CD4-positive, alpha-beta T cell (primary cell): ENCODE measurements at places on chromosomes 6 and 20. TPM values are rescaled to one million over a fixed set of nuclear protein-coding genes. Genes with fewer than 3 reads are reported as not detected.

GRCh38 chr6:34462551-34462971 lies 3.3 kb upstream of the PACSIN1 start:
- H3K4me1 ChIP-seq: peaks cover 10% of the 10 kb centered on the region
- no peak for DNase-seq
- no peaks in the 10 kb centered on the region for H3K36me3 ChIP-seq
- peaks cover 7% of the 10 kb centered on the region for H3K27me3 ChIP-seq

- DNase-seq: no peak
- peaks cover 9% of the 10 kb centered on the region for H3K4me1 ChIP-seq
- no peaks in the 10 kb centered on the region for H3K27me3 ChIP-seq
- H3K27ac ChIP-seq: no peak overlapping the region
- no peak overlapping the region for H3K4me3 ChIP-seq
- H3K36me3 ChIP-seq: peaks cover 8% of the 10 kb centered on the region
These were observed 23.6 kb downstream of the THEMIS start for GRCh38 chr6:127877231-127877630.

DNA sequence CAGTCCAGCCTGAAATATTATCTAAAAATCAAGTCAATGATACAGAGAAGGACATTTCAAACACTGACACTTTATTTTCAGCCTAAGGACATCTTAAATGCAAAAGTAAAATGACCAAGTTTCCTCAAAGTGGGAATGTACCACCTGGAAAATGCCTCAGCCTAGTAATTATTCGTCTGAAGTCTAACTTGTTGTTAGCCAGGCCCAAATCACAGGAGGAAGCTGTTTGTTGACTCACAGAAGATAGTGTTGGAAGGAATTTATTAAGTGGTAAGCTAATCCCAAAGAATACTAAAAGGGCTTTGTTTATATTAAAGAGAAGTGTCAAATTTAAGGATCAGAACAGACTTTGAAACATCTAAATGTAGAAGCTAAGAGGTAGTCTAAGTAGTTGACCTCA lies 2.5 kb downstream of the PDE7B start:
- H3K4me3 ChIP-seq: no peak overlapping the region
- no peaks in the 10 kb centered on the region for H3K36me3 ChIP-seq
- H3K27ac ChIP-seq: no peak overlapping the region

Gene SNAP25
- total RNA-seq: not detected

DNA sequence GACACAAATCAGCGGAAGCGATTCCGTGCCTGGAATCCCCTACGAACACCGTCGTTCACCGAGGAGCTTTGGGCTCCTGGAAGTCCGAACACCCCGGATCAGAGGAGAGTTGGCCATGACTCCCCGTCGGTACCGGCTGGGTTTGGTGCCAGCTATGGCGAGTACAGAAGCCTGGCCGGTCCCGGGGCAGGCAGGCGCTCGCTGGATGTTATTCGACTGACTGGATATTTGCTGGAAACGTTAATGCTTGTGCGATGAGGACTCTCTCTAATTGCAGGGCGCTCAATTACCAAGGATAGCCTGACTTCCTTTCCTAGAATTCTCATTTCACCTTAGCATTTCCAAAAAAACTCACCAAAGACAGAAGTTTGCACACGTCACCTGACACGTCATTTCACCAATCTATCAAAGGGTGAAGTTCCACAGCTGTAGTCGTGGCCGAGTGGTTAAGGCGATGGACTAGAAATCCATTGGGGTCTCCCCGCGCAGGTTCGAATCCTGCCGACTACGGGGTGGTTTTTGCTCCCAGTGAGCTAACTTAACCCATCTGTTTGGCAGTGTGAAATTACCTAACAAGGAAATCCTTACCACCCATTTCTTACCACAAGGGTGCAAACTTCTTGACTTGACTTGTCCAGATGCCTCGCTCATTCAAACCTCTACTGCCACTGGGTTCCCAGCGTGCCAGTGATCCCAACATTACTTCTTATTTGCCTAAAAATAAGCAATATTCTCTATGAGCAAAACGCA lies 22.7 kb upstream of the ZNF184 start:
- no peak for DNase-seq
- H3K4me3 ChIP-seq: peak overlapping the region; percentile 6
- peaks cover 14% of the 10 kb centered on the region for H3K4me1 ChIP-seq
- H3K36me3 ChIP-seq: no peaks in the 10 kb centered on the region

Gene TMX4
- 39.8 TPM for total RNA-seq

- no peaks in the 10 kb centered on the region for H3K36me3 ChIP-seq
- H3K4me3 ChIP-seq: no peak overlapping the region
- H3K27ac ChIP-seq: no peak overlapping the region
- no peak for DNase-seq
- peaks cover 4% of the 10 kb centered on the region for H3K27me3 ChIP-seq
- H3K4me1 ChIP-seq: no peaks in the 10 kb centered on the region
These were observed 415.8 kb downstream of the PREX1 start for GRCh38 chr20:48411919-48412522.

DNA sequence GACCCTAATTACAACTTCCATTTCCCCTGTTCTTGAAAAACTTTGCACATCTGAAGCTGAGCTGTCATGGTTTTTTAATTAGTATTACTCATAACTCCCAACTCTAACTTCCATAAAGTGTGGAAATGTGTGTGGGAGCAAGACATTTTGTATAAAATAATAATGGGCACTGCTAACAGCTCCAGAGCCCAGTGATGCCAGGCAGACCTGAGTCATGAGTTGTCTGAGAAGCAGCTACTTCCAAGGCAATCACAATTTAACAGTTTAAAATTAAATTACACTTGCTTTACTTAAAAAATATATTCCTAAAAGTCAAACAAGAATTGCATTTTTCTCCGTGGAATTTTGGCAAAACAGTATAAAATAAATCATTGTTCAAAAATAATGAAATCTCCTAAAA lies 6.4 kb downstream of the SLC2A12 start:
- no peaks in the 10 kb centered on the region for H3K36me3 ChIP-seq
- peaks cover 8% of the 10 kb centered on the region for H3K27me3 ChIP-seq
- H3K27ac ChIP-seq: no peak overlapping the region
- no peak for DNase-seq
- H3K4me1 ChIP-seq: no peaks in the 10 kb centered on the region
- H3K4me3 ChIP-seq: no peak overlapping the region

DNA sequence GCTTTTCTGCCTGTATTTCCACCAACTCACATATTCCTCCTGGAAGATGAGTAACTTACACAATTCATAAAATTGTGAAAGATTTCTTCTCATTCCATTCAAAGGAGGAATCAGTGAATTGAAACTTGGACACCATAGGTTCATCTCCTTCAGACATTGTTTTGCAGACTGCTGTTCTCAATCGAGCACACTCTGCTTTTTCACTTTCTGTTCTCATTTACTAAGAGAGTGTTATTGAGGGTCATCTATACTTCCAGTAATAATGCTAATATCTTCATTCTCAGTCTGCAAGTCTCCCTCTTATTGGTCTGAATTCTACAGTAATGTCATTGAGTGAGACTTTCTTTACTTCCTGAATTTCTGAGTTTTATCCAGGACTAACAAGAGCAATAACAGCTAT lies 67.5 kb upstream of the FUT9 start:
- DNase-seq: no peak
- H3K4me3 ChIP-seq: no peak overlapping the region
- H3K27ac ChIP-seq: no peak overlapping the region
- H3K36me3 ChIP-seq: no peaks in the 10 kb centered on the region
- H3K4me1 ChIP-seq: no peaks in the 10 kb centered on the region

GRCh38 chr20:38133680-38134426 lies 31.2 kb downstream of the TGM2 start:
- no peaks in the 10 kb centered on the region for H3K4me1 ChIP-seq
- no peak overlapping the region for H3K4me3 ChIP-seq
- H3K27ac ChIP-seq: no peak overlapping the region

DNA sequence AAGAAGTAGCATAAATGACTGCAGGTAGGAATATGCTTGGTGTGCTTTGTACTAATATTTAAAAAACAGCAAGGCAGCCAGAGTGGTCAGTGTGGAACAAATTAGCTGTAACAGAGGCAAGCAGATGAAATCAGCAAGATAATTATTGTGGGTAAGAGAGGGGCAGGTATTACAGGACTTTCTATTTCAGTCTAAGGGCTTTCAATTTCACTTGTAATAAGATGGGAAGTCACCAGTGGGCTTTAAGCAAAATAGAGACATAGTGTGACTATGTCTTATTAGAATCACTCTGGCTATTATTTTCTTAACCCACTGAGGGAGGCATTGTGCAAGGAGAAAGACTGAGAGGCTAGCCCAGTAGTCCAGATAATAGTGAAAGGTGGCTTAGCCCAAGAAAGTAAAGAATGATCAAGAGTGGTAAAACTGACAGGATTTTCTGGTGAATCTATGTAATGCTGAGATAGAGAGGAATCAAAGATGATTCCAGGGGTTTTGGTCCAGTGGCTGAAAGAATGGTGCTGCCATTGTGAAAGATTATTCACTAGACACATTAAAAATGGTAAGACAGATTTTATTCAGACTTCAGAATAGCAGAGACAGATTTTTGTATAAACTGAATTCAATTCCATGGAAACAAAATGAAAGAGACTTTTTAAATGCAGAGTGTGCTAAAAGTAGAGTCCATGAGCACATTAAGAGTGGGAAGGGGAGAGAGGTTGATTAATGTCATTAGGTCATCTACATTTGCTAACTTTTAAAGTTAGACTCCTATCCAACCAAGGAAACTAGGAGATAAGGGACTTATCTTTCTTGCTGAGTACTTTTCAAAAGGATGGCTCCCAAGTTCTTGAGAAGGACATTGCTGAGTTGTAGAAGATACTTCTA lies 1136.0 kb downstream of the HACE1 start:
- no peaks in the 10 kb centered on the region for H3K36me3 ChIP-seq
- H3K27me3 ChIP-seq: no peaks in the 10 kb centered on the region
- no peaks in the 10 kb centered on the region for H3K4me1 ChIP-seq
- no peak overlapping the region for H3K27ac ChIP-seq
- DNase-seq: no peak

- H3K4me3 ChIP-seq: no peak overlapping the region
- no peaks in the 10 kb centered on the region for H3K36me3 ChIP-seq
- no peak overlapping the region for H3K27ac ChIP-seq
- DNase-seq: no peak
- no peaks in the 10 kb centered on the region for H3K4me1 ChIP-seq
These were observed 15.4 kb downstream of the UNC93A start for GRCh38 chr6:167306401-167306998.

DNA sequence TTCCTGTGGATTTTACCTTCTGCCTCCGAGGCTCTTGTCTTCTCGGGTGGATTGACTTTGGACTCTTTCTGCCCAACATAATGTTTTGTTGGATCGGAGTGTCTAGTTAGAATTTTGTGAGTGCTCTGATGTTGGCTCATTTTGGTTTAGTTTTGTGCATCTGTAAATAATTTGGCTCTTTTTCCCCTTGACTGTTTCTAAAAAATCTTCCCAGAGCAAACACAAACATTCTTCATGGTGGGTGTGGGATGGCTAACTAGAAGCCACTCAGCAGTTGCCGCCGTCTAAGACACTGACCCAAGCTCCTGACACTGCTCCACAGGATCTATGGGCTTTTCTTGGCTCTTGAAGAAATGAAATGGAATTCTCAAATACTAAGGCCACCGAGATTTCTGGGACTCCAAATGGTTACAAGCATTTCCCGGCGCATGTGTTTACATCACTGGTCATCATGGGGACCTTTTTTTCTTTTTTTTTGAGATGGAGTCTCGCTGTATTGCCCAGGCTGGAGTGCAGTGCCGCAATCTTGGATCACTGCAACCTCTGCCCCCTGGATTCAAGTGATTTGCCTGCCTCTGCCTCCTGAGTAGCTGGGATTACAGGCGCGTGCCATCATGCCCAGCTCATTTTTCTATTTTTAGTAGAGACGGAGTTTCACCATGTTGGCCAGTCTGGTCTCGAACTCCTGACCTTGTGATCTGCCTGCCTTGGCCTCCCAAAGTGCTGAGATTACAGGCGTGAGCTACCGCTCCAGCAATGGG lies 92.0 kb upstream of the FRMD1 start:
- H3K4me3 ChIP-seq: no peak overlapping the region
- H3K36me3 ChIP-seq: no peaks in the 10 kb centered on the region
- no peaks in the 10 kb centered on the region for H3K27me3 ChIP-seq
- no peak for DNase-seq
- no peak overlapping the region for H3K27ac ChIP-seq

DNA sequence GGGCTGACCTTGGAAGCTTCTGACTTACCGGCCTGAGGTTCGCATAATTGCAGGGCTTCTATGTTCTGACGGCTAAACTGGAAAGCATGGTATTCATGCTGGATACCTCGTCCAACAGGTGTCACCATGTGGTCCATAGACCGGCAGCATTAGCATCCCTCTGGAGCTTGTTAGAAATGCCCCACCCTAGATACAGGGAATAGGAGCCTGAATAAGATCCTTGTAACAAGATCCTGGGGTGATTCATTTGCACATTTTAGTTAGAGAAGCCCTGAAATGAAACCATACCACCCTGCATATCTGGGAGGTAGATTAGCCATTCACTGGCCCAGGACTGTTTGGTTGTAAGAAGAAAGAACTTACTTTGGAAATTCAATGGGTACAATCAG lies 77.7 kb downstream of the TMEM170B start:
- no peak overlapping the region for H3K4me3 ChIP-seq
- DNase-seq: no peak
- no peaks in the 10 kb centered on the region for H3K27me3 ChIP-seq
- no peaks in the 10 kb centered on the region for H3K36me3 ChIP-seq
- no peaks in the 10 kb centered on the region for H3K4me1 ChIP-seq

DNA sequence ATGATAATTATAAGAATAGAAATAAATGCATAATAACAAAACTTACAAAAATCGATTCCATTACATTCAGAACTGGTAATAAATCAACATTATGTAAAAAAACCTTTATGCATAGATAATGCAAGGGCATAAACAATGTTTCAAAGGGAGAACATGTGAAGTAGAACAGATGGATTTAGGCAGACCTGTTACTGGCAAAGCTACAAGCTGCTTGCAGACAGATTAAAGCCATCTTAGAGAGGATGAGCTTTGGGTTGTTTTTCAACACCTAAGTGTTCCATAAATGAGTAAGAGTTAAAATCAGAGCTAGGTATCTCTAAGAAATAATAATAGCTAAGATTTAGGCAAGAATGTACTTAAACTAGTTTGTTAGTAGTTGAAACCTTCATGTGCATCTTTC lies 37.2 kb downstream of the SNAP25 start:
- no peak for DNase-seq
- H3K4me1 ChIP-seq: no peaks in the 10 kb centered on the region
- no peaks in the 10 kb centered on the region for H3K36me3 ChIP-seq
- no peak overlapping the region for H3K27ac ChIP-seq

DNA sequence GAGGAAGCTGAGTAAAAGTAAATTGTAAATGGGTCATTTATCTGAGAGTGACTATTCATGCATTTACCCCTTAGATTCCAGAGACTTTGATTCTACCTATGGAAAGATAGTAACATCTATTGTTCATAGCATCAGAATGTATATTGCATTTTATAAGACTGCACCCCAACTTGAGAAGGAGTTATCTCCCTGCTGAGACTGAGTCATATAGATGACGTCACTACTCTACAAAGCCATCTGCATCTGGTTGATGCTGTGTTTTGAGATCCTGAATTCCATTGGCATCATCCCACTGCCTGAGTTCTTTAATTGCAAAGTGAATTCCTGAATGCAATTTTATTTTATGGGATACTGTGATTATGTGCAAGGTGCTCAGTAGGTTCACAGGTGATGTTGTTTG lies 444.0 kb upstream of the SLC35B3 start:
- H3K27ac ChIP-seq: no peak overlapping the region
- H3K27me3 ChIP-seq: no peaks in the 10 kb centered on the region
- no peaks in the 10 kb centered on the region for H3K36me3 ChIP-seq
- no peaks in the 10 kb centered on the region for H3K4me1 ChIP-seq
- H3K4me3 ChIP-seq: no peak overlapping the region
- DNase-seq: no peak

- no peaks in the 10 kb centered on the region for H3K27me3 ChIP-seq
- no peak overlapping the region for H3K4me3 ChIP-seq
- no peaks in the 10 kb centered on the region for H3K36me3 ChIP-seq
- H3K4me1 ChIP-seq: no peaks in the 10 kb centered on the region
- no peak overlapping the region for H3K27ac ChIP-seq
- DNase-seq: no peak
These were observed 59.2 kb upstream of the THBS2 start for GRCh38 chr6:169312658-169313346.

Gene WFDC12
- not detected for total RNA-seq
